Thoracic aorta (tissue), 2 donors: ENCODE measurements at places on chromosomes 3 and 15. TPM values are rescaled to one million over a fixed set of nuclear protein-coding genes. Genes with fewer than 3 reads are reported as not detected.

Gene TTLL13
- not detected for total RNA-seq

Gene PARP14
- 74.1 TPM for total RNA-seq

Gene CXCR6
- total RNA-seq = 2.2 TPM

Gene MYL3
- total RNA-seq = not detected

Gene GOLGB1
- total RNA-seq = 78.5 TPM

Gene OXNAD1
- 7.9 TPM for total RNA-seq

Gene ATP8B4
- 16.9 TPM for total RNA-seq

DNA sequence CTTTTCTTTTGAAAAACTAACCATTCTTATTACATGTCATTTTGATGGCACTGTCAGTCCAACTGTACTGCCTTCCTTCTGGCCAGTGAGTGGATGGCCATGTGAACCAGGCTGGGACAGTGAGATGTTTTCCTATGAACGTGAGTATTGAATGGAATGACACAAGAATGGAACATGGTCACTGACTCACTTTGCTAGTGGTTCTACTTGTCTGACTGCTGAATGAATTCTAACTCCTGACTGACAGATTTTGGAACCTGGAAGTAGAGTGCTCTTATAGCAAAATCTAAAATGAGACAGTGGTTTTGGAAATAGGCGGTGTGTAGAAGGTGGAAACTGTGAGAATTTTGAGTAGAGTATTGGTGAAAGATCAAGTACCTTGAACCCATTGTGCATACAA lies 606.9 kb upstream of the KCNMB2 start:
- DNase-seq = no peak

GRCh38 chr15:47971637-47972036 lies 149.2 kb upstream of the SLC24A5 start:
- no peak for DNase-seq

GRCh38 chr15:72237853-72238224 lies 6.8 kb upstream of the PKM start:
- DNase-seq = no peak

- no peak for DNase-seq
Measured at GRCh38 chr15:44315126-44315525, 26.6 kb downstream of the GOLM2 start.

DNA sequence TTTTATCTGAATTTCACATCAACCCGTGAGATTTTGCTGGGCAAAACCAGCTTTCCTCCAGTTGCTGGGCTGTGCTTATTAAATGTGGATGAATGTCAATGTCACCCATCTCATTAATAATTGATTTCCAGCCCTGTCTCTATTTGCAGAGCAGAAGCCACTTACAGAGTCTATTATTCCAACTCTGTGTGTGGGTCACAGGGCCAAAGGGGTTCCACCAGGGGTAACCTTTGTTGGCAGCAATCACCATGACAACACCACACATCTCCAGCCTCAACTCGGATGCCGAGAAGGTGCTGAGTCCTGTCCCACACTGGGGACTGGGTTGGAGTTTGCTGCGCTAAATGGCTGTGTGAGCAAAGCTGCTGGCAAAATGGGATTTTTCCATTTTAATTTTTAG lies 51.1 kb upstream of the WNT5A start:
- DNase-seq = no peak

- DNase-seq = no peak
Measured at GRCh38 chr3:50862221-50862620, 187.5 kb downstream of the DOCK3 start.

DNA sequence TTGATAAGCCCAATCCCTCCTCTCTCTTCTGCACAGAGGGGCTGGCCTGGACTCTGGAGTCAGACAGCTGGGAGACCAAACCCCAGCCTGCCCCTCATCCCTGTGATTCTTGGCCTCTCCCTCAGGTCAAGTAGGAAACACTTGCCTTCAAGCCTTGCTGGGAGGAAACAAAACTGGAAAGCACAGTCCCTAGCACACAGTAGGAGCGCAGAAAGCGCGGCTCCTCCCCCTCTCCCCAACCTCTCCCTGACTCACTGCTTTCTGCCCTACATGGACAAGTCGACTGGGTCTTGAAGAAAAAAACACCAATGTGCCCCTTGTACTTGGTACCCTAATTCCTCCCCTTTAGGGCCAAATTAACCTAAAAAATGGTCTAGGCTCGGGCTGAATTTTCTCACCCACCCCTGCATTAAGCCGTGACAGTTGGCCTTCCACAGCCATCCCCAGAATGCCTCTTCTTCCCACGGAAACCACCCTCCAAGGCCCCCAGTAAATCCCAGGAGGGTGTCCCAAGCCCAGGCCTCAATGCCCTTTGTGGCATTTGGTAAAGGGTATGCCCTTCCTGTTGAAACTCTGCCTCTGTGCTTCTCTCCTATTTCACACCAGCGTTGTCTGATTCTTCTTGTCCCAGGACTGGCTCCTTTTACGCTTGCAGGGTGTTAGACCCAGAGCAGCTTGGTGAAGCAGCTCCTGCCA lies 11.3 kb upstream of the RAF1 start:
- no peak for DNase-seq

DNA sequence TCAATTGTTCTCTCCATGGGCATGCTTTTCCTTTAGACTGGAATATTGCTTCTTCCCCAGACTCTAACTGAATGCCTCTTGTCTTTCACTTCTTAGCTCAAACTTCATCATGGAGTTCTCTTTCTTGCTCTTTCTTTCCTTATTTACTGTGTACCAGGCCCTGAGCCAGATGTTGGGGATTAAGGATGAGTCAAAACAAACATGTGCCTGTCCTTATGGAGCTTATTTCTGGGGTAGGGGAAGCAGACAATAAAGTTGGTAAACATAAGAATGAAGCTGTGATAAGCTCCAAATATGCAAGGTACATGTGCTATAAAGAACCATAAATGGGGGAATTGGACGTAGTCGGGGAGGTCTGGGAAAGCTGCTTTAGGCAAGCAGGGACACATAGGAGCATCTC lies 145.8 kb downstream of the ALDH1A2 start:
- DNase-seq = no peak

GRCh38 chr3:45607790-45608189 lies 13.2 kb downstream of the LIMD1 start:
- DNase-seq = no peak

- DNase-seq = no peak
Measured at GRCh38 chr3:108713816-108714215, 43.4 kb downstream of the RETNLB start.

- no peak for DNase-seq
Measured at GRCh38 chr3:50792568-50792967, 117.8 kb downstream of the DOCK3 start.

GRCh38 chr3:151106311-151106710 lies 20.8 kb downstream of the MED12L start:
- no peak for DNase-seq

GRCh38 chr3:9499455-9500107 lies 54.0 kb downstream of the LHFPL4 start:
- no peak for DNase-seq

GRCh38 chr15:89308236-89308635 lies 26.4 kb downstream of the POLG start:
- no peak for DNase-seq

GRCh38 chr3:89488800-89489580 lies 381.6 kb downstream of the EPHA3 start:
- DNase-seq = no peak

DNA sequence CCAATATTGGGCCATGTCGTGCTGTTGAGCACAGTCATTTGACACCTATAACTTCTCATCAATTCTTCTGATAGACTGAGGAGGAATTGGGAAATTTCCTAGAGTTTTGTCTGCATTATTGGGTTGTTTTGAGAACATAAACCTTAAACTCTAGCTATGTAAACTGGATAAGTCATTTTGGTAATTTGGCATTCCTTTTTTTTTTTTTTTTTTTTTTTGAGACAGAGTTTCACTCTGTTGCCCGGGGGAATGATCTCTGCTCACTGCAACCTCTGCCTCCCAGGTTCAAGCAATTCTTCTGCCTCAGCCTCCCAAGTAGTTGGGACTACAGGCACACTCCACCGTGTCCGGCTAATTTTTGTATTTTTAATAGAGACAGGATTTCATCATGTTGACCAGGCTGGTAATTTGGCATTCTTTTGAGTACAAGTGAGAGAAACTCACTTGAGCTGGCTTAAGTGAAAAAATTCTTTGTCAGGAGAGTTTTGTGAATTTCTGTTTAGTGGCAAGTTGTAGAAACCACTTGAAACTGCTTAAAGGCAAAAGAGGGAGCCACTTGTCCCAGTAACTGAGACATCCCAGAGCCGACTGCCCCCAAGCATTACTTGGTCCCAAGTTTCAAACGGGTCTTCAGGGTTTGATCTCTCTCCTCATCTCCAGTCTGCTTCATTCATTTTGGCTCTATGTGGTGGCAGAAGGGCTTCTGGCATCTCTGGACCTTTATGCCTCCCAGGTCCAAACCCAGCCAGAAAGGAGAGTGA lies 34.9 kb downstream of the FLNB start:
- DNase-seq = no peak

DNA sequence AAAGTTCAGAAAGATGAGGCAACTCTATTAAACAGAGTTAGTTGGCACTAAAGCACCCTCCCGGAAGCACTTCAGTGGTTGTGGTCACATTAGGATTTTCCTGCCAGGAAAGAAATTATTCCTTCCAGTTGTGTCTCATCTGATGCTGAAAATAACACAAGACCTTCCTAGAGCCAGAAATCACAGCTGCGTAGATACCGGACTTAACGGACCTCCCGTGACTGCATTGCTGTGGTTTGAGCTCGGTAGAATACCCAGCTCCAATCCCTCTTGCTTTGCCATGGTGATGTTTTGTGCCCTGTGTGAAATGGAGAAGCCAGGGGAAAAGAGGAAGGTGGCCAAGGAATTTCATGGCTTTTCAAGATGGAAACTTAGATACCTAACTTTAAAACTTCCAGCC lies 215.0 kb upstream of the IGF1R start:
- no peak for DNase-seq

DNA sequence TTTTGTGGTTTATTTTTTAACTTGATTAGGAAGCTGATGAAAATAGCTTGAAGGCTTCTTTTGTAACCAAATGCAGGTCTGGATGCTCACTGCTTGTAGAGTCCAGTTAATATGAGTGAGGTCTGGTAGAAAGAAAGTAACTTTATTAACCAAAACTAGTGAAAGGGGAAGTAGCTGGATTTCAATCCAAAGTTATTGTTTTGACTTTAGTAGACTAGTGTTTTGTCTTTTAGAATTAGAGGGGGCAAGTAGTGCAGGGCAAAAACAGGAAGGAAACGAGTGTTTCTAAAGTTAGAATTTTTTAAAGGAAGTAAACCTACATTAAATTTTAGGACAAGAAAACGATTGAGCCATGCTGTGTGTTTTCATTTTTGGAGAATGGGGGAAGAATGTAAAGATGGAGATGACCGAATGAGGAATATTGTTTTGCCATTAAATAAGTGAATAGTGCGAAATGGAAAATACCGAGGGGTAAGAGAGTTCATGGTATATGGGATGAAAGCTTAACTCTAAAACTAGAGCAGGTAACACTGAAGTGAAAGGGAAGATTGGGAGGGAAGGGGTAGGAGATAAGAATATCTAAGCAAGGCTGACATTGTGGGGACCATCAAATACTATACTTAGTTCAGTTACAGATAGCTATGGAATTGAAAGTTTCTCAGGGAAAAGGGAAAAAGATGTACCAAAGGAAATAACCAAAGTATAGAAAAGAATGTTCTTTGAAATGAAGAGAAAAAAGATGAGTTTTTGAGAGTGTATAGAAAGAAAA lies 40.0 kb downstream of the USP3 start:
- no peak for DNase-seq

DNA sequence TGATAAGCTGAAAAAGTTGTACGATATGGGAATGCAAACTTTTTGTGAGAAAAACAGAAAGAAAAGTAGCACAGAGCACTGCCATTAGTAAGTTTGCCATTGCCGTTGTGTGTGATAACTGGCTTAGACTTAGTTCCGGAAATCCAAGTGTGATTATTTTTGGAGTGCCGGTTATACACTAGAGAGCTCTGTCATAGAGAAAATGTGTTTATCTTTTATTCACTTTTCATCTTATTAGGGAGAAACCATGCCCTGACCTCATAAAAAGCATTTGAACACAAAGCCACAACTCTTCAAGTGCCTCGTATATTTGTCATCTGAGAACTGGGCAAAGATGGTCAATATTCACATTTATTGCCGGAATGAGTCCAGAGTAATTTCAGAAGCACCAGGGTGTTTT lies 36.1 kb downstream of the CTDSPL start:
- no peak for DNase-seq

GRCh38 chr3:149575213-149575960 lies 82.4 kb downstream of the WWTR1 start:
- peak; percentile 33 for DNase-seq

- no peak for DNase-seq
Measured at GRCh38 chr3:10817506-10817905, 1.5 kb downstream of the SLC6A11 start.

DNA sequence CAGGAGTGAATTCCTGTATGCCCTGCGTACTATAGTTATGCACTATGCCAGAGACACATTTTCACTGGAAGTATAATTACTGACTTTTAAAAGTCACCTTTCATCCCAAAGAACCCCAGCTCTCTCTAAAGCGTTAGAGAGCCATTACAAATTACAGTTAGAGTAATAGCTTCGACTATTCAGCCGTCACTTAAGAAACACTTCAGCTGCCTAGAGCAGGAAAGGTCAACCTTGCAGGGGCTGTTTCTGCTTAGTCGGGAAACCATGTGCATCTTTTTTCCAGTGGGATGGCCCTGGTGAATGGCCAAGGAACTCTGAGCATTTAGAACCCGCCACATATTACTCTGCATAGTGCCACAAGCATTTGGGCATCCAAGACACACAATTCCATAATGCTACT lies 235.9 kb downstream of the ARRDC4 start:
- no peak for DNase-seq

DNA sequence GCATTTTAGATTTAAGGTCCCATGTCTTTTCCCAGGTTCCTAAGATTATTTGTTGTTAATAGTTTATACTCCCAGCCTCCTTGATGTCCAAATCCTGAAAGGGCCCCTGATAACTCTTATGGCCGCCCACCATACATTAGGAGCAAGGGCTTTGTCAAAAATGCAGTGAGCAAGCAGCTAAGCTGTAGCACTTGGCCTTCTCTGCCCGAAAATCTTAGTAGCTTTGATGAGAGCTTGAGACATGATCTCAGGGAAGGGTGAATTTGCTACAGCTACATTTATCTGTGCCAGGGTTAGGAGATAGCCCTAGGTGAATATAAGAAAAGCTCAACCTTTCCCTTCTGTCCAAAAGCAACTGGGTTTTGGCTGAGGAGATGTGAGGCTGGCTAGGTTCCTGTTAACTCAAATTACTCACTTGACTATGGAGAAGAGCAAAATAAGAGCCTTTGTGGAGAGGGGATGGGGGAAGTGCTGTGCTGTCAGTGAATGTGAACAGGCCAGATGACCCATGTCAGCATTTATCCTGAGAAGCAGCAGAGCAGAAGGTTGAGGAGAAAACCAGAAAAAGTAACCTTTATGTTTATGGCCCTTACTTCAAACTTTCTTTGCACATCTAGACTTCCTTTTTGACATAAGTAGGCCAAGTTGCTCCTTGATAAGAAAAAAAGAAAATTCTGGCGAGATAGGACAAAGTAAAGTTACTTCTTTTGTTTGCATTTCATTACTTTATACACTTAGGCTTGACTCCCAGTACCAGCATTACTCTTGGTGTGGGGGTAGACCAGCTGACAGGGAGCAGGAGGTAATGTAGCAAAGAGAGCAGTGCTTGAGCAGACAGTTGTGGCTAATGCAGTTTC lies 21.1 kb downstream of the MAPK6 start:
- no peak for DNase-seq

- no peak for DNase-seq
Measured at GRCh38 chr15:39786447-39787056, 3.9 kb upstream of the FSIP1 start.
